ENCODE measurements at places on chromosomes 16 and 17. TPM values are rescaled to one million over a fixed set of nuclear protein-coding genes. Genes with fewer than 3 reads are reported as not detected.
A peak's percentile ranks its signal among the peaks of the same experiment; 100 is the strongest.

Gene RNF157
- 33.2 TPM for total RNA-seq

Gene PLD6
- total RNA-seq = 0.75 TPM

DNA sequence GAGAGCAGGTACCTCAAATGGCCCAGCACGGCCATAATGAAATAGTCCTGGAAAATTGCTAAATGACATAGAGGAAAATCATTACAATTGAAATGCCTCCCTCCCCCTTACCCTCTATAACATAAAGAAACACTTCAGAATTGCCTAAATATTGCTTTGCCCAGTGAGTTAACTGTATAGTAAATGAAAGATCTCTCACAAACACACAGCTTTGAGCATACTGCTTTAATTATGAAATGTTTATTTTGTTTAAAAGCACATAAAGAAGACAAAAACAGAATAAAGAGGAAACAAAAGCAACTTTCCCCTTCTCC, 9.3 kb upstream of the ADAMTS18 start:
- H3K4me1 ChIP-seq = no peaks in the 10 kb centered on the region
- no peaks in the 10 kb centered on the region for H3K36me3 ChIP-seq
- H3K27me3 ChIP-seq = no peaks in the 10 kb centered on the region
- H3K4me3 ChIP-seq = no peak overlapping the region
- DNase-seq = no peak

GRCh38 chr16:47672475-47672874, 211.3 kb downstream of the PHKB start:
- no peak for DNase-seq
- no peaks in the 10 kb centered on the region for H3K27me3 ChIP-seq
- H3K4me3 ChIP-seq = no peak overlapping the region

DNA sequence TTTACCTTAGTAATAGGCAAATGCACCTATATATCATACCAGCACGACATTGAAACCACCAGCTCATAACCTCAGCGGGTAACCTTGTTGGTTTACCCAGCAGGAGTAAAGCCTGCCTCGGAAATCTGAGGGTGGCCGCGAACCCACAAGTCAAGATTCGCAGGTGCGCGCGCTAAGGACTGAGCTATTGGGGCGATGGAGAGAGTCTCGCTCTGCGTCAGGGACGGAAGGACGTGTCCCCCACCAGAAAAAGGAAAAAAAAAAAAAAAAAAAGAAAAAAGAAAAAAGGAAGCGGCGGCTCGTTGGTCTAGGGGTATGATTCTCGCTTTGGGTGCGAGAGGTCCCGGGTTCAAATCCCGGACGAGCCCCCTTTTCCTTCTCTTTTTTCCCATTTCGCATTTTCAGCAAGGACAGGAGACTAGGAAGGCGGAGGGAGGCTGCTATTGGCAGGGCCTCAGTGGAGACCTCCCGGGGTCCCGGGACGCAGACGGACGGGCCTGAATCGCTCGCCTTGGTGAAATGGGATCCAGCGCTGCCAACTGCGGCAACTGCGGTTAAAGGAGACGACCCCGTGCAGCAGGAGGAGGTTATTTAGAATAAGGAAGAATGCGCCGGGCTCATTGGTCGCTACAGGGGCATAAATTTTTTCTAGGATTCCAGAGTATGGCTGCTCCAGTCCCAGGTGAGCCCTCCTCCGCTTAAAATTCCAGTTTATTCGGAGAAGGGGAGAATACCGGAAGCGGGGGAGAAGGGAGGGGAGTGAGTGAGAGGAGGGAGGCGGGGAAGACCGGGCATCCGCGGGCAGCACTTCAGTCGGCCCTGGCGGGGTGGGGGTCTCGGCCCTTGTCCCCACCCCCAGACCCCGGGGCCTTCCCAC, at the start of gene OR1F1:
Gene OR1F1 (plus strand): TSS at position 407 of the 877 bp plus-strand sequence.
- no peaks in the 10 kb centered on the region for H3K36me3 ChIP-seq
- no peak within 1 kb of the TSS for H3K27ac ChIP-seq
- no peak for DNase-seq
- H3K27me3 ChIP-seq = peaks cover 100% of the 10 kb centered on the region
- H3K4me1 ChIP-seq = peaks cover 5% of the 10 kb centered on the region
- no peak within 1 kb of the TSS for H3K4me3 ChIP-seq

DNA sequence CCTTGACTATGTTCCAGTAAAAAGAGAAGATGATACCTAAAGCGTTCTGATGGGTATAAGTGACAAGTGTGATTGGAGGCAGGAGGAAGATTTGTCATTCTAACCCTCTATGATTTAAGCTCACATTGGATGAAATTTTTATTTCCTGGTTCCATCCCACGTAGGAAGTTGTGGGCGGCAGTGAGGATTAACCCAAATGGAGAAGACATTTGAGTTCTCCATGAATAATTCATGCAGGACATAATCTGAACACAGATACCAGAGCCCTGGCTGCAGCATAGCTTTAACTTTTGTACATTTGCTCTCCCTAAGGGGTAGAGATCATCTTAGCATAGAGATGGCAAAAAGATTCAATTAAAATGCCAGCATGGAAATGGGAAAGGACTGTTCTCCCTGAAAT, 146.3 kb downstream of the SLC39A11 start:
- H3K27me3 ChIP-seq = no peaks in the 10 kb centered on the region
- no peak overlapping the region for H3K27ac ChIP-seq
- no peaks in the 10 kb centered on the region for H3K36me3 ChIP-seq
- no peaks in the 10 kb centered on the region for H3K4me1 ChIP-seq
- H3K4me3 ChIP-seq = no peak overlapping the region

- DNase-seq = peak; percentile 88
- H3K4me3 ChIP-seq = peak within 1 kb of the TSS; percentile 53
These were observed at the start of gene TUBG2 for GRCh38 chr17:42659079-42659931. Gene TUBG2, plus strand, starts transcription at chr17:42659284. Its CDS starts 220 bp downstream, at chr17:42659504.

Gene SLFN12L
- total RNA-seq = 1.4 TPM

- peaks cover 18% of the 10 kb centered on the region for H3K27me3 ChIP-seq
- H3K36me3 ChIP-seq = no peaks in the 10 kb centered on the region
- no peak overlapping the region for H3K27ac ChIP-seq
- no peak overlapping the region for H3K4me3 ChIP-seq
- DNase-seq = no peak
These were observed 69.9 kb downstream of the IRX5 start for GRCh38 chr16:55000595-55000994.

Gene SEZ6L2
- 3.0 TPM for total RNA-seq

Gene ZFPM1
- total RNA-seq = 3.7 TPM

Gene MOSMO
- 68.5 TPM for total RNA-seq

Gene ABI3
- total RNA-seq = 7.6 TPM

Gene TBC1D3K
- not detected for total RNA-seq

GRCh38 chr17:81132197-81132540, 33.1 kb upstream of the PVALEF start:
- H3K4me1 ChIP-seq = no peaks in the 10 kb centered on the region
- H3K4me3 ChIP-seq = no peak overlapping the region
- no peak for DNase-seq
- H3K36me3 ChIP-seq = no peaks in the 10 kb centered on the region
- peak overlapping the region; percentile 14 for H3K27ac ChIP-seq

Gene FLYWCH2
- 35.0 TPM for total RNA-seq

GRCh38 chr17:35523296-35523695, 14.2 kb downstream of the SLFN12L start:
- peaks cover 8% of the 10 kb centered on the region for H3K4me1 ChIP-seq
- H3K27ac ChIP-seq = no peak overlapping the region
- no peak overlapping the region for H3K4me3 ChIP-seq
- DNase-seq = no peak
- peaks cover 28% of the 10 kb centered on the region for H3K27me3 ChIP-seq
- no peaks in the 10 kb centered on the region for H3K36me3 ChIP-seq

Gene TACO1
- 34.8 TPM for total RNA-seq

DNA sequence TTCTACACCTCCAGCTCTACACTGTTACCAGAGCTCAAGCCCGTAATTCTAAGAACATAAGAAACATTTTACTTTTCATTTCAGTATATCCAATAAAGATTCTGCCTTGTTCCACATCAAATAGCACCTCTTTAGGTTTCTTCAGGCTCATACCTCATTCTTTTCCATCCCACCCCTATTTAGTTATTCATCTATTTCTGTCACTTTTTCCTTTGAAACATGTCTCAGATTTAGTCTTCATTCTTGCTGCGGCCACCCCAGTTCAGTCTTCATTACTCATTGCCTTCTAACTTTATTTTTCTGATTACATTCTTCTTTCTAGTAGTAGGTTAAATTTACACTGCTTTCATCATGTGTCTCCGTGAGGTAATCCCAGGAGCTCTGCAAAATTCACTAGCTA, 33.5 kb downstream of the PPM1E start:
- H3K4me3 ChIP-seq = no peak overlapping the region
- peaks cover 7% of the 10 kb centered on the region for H3K27me3 ChIP-seq

DNA sequence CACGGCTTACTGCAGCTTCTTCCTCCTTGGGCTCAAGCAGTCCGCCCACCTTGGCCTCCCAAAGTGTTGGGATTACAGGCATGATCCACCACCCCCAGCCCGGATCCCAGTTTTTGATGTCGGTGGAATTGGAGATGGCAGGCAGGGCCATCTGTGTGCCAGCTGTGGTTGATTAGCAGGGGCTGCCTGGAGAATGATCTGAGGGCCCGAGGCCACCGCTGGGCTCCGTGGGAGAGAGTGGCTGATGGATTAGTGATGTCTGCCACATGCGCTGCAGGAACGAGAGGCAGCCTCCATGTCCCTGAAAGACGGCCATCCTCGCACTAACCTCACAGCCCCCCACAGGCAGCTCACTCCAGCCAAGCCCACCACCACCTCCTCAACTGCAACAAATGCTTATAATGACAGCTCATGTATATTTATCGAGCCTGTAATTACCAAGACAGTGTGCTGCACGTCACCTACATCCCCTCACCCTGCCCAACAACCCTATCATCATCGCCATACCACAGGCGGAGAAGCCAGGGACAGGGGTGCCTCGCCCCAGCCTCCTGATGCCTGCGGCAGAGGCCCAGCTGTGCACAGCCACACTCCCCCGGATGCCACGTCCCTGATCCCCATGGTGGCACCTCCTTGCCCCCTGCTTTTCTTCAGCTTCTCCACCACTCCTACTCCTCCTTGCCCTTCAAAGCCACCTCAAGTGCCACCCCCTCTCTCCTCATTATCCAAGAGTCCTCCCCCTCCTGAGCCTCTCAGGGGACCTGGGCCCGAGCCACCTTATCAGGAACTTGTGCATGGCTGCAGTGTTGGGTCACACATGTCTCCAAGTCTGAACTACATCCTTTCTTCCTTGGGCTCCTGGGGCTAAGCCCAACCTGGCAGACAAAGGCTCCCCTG, 33.2 kb downstream of the ACTG1 start:
- peaks cover 9% of the 10 kb centered on the region for H3K4me1 ChIP-seq
- no peak overlapping the region for H3K4me3 ChIP-seq
- no peaks in the 10 kb centered on the region for H3K36me3 ChIP-seq
- H3K27ac ChIP-seq = no peak overlapping the region
- no peak for DNase-seq

Gene MMP15
- 48.0 TPM for total RNA-seq

GRCh38 chr16:81384006-81384405, 60.6 kb upstream of the CMIP start:
- H3K27me3 ChIP-seq = no peaks in the 10 kb centered on the region
- peaks cover 8% of the 10 kb centered on the region for H3K4me1 ChIP-seq
- peak overlapping the region; percentile 58 for H3K27ac ChIP-seq
- no peaks in the 10 kb centered on the region for H3K36me3 ChIP-seq
- H3K4me3 ChIP-seq = no peak overlapping the region
- no peak for DNase-seq

- H3K36me3 ChIP-seq = no peaks in the 10 kb centered on the region
- H3K27ac ChIP-seq = no peak overlapping the region
- peaks cover 59% of the 10 kb centered on the region for H3K27me3 ChIP-seq
- no peak overlapping the region for H3K4me3 ChIP-seq
- DNase-seq = no peak
These were observed 5.6 kb downstream of the RUNDC3A start for GRCh38 chr17:44314031-44314430.
